ENCODE measurements at places on chromosomes 1 and 21.

DNA sequence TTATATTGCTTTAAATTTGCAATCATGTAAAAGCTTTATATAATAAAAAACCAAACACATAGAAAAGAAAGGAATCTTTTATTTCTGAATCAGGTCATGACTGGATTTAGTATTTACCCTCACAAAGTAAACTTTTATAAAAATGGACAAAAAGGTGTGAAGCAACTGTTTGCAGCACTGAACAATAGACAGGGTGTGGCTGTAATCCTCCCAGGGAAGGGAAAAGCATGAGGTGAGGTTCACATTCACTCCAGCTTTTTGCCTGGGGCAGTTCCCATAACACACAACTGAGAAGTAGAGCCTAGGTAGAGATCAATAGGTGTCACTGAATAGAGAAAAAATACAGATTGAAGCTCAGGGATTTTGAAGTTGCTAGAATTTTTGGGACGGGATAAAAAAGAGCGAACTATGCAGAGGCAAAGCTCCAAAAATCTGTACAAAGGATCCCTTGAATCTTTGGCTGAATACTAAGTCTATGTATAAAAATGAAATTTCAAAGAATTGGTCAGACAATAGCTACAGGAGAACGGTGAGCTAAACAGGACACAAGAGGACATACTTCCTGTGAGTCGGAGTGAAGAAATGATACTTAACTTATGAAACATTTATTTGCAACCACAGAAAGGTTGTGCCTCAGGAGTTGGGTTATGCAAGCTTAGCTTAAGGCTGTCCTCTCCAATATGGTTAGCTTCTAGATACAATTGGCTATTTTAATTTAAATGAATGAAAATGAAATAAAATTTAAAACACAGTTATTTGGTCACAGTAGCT lies 162.0 kb upstream of the ZP4 start:
- DNase-seq: peak; percentile 64

- peak; percentile 66 for DNase-seq
These were observed at the start of gene AGO4 for GRCh38 chr1:35807614-35808449. TSS of gene AGO4 (plus strand) at chr1:35808016. CDS start at chr1:35808417, 401 bp downstream.

DNA sequence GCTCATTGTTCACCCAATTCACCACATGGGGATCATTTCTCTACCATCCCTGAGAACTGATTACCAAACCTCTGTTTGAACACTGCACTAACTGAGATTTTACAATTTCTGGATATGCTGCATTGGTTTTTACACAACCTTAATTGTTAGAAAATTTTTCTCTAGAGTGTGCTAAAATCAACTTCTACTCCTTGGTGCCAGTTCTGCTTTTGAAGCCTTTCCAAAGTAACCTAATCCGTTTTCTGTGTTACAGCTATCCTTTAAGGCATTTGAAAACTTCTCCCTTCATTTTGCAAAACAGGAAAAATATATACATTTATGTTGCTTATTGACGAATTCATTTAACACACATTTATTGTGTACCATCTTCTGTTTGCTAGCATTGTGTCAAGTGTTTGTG lies 23.7 kb downstream of the SMAP2 start:
- no peak for DNase-seq

- DNase-seq: no peak
These were observed 43.3 kb downstream of the CD53 start for GRCh38 chr1:110916274-110916668.

GRCh38 chr1:242243472-242243871 lies 244.6 kb upstream of the MAP1LC3C start:
- DNase-seq: peak; percentile 1

DNA sequence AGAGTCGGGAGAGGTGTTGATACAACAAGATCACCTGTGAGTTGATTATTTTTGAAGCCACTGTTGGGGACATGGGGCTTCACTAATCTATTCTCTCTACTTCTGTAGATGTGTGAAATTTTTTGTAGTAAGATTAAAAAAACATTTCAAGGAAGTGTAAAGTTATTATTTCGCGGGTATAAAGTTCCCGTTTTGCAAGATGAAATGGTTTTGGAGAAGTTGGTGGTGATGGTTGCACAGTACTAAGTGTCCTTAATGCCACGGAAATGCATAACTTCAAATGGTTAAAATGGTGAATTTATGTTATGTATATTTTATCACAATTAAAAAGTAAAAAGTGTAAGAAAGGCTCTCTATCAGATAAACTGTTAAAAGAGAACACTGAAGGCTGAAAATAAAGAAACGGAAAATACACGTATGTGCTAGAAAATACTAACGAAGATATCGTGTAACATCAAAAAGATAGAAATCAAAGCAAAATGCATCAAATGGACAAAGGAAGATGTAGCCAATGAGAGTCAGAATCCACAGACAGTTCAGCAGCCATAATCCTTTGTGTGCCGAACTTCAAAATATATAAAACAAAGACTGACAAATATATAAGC lies 2.9 kb upstream of the ITGB2 start:
- no peak for DNase-seq
